Stimulated activated CD4-positive, alpha-beta T cell treated with anti-CD3 and anti-CD28 coated beads, Interleukin-2, amount 100 ng/mL, for 24 hours (primary cell): ENCODE measurements at places on chromosomes 12 and 14.

DNA sequence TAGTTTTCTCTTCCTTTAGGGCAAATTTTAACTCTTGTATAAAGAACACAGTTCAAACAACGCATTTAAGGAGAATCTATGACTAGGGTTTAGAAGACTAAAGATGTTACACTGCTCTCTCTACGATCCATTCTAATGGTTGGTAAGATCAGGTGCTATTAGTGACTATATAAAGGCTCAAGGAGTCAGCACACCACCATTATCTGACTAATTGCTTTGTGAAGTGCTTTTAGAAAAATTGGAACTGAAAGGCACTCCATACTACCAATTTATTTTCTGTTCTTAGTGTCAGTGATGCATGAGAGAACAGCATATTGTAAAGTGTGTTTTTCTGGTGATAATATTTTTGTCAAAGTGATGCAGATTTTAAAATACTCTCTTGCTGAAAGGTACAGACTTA, 136.8 kb downstream of the SYT1 start:
- DNase-seq, result no peak

GRCh38 chr14:50794068-50794645, 36.8 kb downstream of the NIN start:
- DNase-seq, result no peak

DNA sequence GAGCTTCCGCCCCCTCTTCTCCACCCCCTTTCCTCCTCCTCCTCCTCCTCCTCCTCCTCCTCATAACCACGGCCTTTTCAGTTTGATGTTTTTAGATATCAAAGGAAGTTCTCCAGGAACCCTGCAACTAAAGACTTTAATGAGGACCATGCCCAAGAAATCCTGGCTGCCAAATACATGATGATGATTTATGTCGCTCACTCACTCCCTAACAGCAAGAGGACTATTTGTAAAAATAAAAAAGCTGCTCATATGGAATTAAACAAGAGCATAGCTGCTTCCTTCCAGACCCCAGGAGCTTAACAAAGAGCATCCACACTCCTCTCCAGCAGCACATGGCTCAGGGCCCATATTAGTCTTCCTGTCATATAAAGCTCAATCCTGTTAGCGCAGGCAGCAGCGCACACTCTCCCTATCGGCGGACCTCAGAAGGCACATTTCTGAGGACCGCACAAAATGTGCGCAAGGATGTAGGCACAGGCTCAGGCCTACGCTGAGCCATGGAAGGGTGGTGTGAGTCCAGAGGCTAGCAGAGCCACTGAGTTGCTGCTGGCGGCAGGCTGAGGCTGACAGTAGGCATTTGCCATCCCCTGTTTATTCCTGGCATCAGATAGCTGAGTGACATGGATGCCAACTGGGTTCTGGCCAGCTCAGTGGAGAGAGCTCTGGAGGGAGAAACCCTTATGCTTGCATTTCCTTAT, 232.8 kb downstream of the MSRB3 start:
- DNase-seq, result no peak

- DNase-seq, result no peak
Measured at GRCh38 chr14:76537906-76538647, 162.1 kb downstream of the ESRRB start.

GRCh38 chr14:26522967-26523366, 74.9 kb downstream of the NOVA1 start:
- no peak for DNase-seq

GRCh38 chr12:124883263-124884130, 19.8 kb upstream of the SCARB1 start:
- no peak for DNase-seq

GRCh38 chr14:71597955-71598660, 334.1 kb upstream of the RGS6 start:
- no peak for DNase-seq

DNA sequence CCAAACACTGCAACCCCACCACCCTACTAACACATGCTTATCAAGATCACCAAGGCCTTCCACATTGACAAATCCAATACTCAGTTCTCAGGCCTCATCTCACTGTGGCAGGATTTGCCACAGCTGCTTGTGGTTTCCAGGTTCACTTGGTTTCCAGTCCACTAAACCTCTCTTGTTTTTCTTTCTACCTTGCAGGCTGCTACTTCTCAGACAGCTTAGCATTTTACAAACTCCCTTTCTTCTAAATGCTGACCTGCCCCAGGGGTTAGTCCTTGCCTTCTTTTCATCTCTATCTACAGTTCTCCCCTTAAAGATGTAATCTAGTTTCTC, 84.1 kb downstream of the BCAT1 start:
- DNase-seq, result no peak

GRCh38 chr12:129790930-129791329, 112.9 kb downstream of the TMEM132D start:
- no peak for DNase-seq

GRCh38 chr12:14249368-14249767, 116.1 kb upstream of the ATF7IP start:
- no peak for DNase-seq

DNA sequence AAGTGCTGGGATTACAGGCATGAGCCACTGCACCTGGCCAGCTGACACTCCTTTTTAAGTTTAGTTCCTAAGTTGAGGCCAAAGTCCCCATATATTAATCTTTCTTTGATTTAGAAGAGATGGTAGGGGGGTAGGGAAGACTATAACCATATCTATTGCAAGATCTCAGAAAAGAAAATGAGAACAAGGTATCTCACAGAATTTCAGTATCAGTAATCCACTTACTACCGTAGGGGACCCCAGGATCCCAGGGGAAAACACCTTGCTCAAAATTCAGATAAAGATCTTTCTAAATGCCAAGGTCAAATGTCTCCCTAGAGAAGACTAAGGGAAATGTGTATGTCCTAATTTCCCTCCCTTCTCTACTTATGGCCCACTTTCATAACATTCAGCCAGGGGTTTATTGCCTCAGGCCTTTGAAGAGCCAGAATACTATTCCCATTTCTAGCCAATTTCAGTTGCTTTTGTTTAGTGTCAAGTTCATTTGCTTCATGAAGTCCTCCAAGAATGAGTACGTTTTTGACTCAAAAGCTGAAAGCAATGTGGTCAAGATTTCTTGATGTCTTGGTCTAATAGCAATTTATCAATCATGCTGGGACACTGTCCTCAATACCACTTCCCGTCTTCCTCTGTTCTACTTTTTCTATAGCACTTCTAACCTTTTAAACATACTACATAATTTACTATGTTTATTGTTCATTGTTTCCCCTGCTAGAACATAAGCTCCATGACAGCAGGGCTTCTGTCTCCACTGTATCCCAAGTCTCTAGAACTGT, 86.3 kb downstream of the DCAF5 start:
- no peak for DNase-seq

DNA sequence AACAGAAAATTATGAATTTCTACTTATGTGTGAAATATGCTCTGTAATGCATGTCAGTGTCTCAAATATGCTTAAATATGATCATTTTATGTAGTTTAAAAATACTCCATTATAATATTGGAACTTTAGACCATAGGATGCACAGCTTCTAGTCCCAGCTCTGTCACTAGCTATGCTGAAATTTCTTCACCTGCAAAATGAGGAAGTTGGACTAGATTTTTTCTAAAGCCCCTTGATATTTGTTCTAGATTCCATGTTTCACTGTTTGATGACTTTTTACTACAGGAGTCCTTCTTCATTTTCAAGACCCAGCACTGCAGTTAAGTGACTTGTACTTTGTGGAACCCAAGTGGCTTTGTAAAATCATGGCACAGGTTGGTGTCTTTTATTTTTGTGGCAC, 90.1 kb downstream of the LRRK2 start:
- no peak for DNase-seq

DNA sequence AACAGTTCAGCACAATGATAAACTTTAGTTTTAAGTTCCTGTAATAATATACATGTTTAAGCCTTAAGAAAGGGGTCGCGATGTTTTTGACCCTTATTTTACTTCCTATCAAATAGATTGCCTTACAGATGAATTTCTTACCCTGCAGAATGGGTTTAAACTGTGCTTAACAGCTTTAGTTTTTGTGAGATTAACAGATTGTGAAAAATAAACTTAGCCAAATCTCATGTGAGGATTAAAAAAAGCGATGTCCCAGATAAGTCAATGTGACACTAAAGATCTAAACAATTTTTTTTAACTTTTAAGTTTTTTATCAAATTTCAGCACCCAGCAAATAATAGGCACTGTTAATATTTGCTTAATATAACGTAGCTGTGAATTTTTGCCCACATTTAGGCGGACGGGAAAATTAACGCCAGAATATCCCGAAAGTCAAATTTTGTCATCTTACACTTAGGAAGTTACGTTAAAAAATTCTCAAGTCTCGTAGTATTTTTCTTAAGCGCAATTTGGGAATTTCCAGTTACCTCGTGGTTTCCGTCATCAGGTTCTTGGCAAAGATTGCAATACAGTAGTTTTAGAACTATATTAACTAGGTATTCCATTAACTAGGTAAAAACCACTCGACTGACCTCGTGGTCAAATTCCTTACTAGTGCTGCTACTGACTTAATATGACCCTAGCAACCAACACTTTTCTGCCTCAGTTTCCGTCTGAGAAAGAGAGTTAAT, 1.2 kb downstream of the HNRNPC start:
- no peak for DNase-seq

DNA sequence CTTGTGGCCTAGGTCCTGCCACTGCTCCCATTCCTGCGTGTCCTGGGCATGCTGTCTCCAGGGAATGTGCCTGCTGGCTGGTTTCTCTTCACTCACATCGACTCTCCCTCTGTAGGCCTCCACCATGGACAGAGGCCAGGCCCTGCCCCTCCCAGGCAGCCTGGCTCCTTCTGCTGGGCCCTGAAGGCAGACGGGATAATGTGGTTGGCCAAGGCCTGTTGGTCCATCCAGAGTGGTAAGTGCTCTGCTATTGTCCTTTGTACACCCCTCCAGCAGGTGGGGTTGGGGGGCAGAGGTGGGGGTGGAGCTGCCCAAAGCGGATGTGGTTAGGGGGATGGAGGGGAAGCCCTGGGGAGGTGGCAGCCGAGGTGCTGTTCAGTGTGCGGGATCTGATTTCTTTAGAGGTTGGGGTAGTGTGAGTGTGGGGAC, 9.5 kb upstream of the NR4A1 start:
- no peak for DNase-seq

GRCh38 chr14:29687071-29687765, 240.4 kb downstream of the PRKD1 start:
- no peak for DNase-seq

GRCh38 chr12:107967170-107967569, 161.9 kb upstream of the WSCD2 start:
- DNase-seq, result no peak

DNA sequence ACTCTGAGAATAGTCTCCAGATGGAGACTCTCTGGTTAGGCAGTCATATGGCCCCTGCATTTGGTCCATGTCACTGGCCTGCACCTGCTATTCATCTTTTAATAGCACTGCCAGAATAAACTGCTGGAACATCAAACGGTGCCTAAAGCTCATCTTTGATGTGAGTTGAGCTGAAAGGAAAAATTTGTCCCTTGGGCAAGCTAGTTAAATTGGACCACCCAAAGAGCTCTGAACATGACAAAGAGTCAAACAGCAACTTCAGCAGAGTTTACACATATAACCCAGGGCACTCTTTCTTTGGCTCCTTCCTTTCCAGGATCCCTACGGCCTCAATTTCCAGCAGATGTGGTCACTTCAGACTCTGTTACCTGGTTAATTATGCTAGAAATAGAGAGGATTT, 269.9 kb downstream of the RPL10L start:
- no peak for DNase-seq
